ENCODE measurements at places on chromosomes 2 and 18.

GRCh38 chr2:227256605-227257004 lies 68.4 kb upstream of the MFF start:
- DNase-seq, result no peak

- no peak for DNase-seq
Observed at GRCh38 chr2:127575941-127576432, 40.5 kb downstream of the MYO7B start.

DNA sequence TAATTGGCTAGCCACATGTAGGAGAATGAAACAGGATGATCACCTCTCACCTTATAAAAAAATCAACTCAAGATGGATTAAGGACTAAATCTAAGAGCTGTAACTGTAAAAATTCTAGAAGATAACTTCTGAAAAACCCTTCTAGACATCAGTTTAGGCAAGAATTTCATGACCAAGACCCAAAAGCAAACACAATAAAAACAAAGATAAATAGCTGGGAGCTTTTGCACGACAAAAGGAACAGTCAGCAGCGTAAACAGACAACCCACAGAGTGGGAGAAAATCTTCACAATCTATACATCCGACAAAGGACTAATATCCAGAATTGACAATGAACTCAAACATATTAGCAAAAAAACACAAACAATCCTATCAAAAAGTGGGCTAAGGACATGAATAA lies 316.3 kb downstream of the METTL4 start:
- no peak for DNase-seq

DNA sequence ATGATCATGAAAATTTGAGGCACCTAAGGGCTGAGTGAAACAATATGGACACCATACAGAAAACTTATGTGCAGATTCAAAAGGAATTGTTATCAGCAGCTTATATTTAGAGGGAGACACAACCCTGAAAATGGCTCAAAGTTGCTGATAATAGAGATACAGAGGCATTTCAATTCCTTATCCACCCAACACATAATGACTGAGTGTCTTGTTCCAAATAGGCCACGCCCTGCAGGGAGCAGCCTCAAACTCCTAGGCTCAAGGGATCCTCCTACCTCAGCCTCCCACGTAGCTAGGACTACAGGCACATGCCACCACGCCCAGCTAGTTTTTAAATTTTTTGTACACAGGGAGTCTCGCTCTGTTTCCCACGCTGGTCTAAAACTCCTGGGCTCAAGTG lies 79.0 kb downstream of the LBH start:
- DNase-seq, result no peak

- no peak for DNase-seq
Observed at GRCh38 chr2:188485496-188485895, 193.8 kb downstream of the GULP1 start.

DNA sequence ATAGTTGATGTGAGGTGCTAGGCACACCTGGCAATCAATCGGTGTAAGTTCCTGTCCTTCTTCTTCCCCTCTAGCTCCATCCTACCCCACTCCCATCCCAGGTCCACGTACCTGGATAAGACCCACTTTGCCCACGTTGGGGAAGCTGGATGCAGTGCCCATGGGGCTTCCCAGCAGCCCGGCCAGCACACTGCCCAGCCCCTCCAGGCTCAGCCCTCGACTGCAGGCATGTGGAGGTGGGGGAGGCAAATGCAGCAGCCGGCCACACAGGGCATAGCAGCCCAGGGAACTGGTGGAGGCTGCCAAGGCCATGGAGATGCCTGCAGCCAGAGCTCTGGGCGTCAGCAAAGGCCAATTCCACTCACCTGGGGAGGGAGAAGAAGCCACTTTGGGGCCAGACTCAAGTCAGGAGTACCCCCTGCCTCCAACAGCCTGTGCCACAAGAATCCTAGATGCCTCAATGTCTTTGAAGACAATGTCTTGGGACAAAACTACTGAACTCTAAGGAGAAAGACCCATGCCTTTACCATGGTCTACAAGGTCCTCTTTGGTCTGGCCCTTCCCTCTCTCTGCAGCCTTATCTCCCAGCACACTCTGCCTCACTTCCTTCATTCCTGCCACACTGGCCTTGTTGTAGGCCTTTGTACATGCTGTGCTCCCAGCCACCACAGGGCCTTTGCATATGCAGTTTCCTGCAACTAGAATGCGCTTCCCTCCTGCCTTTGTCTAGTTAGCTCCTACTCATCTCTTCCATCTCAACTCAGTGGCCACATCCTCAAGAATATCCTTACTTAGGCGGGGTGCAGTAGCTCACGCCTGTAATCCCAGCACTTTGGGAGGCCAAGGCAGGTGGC lies 4.5 kb downstream of the SLC23A3 start:
- DNase-seq, result no peak

DNA sequence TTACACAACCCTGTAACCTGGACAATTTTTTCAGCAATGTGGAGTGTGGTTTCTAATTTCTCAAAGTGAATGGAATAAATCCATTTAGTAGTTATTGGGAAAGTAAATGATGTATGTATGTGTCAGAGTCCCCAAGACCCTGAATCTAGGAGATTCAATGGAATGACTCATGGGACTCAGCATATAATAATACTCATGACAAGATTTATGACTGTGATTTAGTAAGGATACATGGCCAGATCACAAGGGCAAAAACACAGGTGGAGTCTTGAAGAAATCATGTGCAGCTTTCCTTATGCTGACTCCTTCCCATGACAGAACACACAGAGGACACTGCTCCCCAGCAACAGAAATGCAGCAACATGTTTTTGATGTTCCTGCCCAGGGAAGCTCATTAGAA lies 1877.7 kb upstream of the LRRTM1 start:
- DNase-seq, result no peak

All from activated CD8-positive, alpha-beta memory T cell treated with anti-CD3 and anti-CD28 coated beads for 1 hour (primary cell).